ENCODE measurements at places on chromosomes 6 and 20. TPM values are rescaled to one million over a fixed set of nuclear protein-coding genes. Genes with fewer than 3 reads are reported as not detected.

Gene CYP39A1
- 0.59 TPM for total RNA-seq

Gene HLA-DQB2
- not detected for total RNA-seq

Gene FOXF2
- not detected for total RNA-seq

Gene NOX3
- total RNA-seq: not detected

Gene OTOR
- not detected for total RNA-seq

Gene DSTN
- total RNA-seq: 145 TPM

Gene ALDH8A1
- not detected for total RNA-seq

Gene CCM2L
- 5.2 TPM for total RNA-seq

Gene RBPJL
- total RNA-seq: not detected

Gene ARMH2
- total RNA-seq: not detected

Gene BMP5
- total RNA-seq: not detected

Gene NCOA7
- 7.1 TPM for total RNA-seq

GRCh38 chr6:100613656-100614055, 148.9 kb upstream of the SIM1 start:
- no peak overlapping the region for H3K27ac ChIP-seq
- H3K4me3 ChIP-seq: no peak overlapping the region
- DNase-seq: no peak
- H3K36me3 ChIP-seq: peaks cover 7% of the 10 kb centered on the region
- H3K4me1 ChIP-seq: no peaks in the 10 kb centered on the region

- H3K27ac ChIP-seq: no peak overlapping the region
- H3K4me3 ChIP-seq: no peak overlapping the region
- H3K27me3 ChIP-seq: no peaks in the 10 kb centered on the region
Observed at GRCh38 chr6:41997456-41997855, 52.9 kb upstream of the TAF8 start.

- no peaks in the 10 kb centered on the region for H3K4me1 ChIP-seq
- no peak for DNase-seq
- H3K27me3 ChIP-seq: no peaks in the 10 kb centered on the region
- no peak overlapping the region for H3K4me3 ChIP-seq
- H3K27ac ChIP-seq: no peak overlapping the region
Observed at GRCh38 chr6:3701631-3702030, 49.9 kb downstream of the PXDC1 start.

GRCh38 chr6:123168892-123169773, 173.1 kb downstream of the CLVS2 start:
- no peaks in the 10 kb centered on the region for H3K27me3 ChIP-seq
- H3K27ac ChIP-seq: no peak overlapping the region
- H3K4me1 ChIP-seq: no peaks in the 10 kb centered on the region
- DNase-seq: no peak
- H3K36me3 ChIP-seq: no peaks in the 10 kb centered on the region

- H3K27ac ChIP-seq: no peak overlapping the region
- no peak overlapping the region for H3K4me3 ChIP-seq
- no peaks in the 10 kb centered on the region for H3K4me1 ChIP-seq
Observed at GRCh38 chr6:16505711-16506357, 255.4 kb downstream of the ATXN1 start.

DNA sequence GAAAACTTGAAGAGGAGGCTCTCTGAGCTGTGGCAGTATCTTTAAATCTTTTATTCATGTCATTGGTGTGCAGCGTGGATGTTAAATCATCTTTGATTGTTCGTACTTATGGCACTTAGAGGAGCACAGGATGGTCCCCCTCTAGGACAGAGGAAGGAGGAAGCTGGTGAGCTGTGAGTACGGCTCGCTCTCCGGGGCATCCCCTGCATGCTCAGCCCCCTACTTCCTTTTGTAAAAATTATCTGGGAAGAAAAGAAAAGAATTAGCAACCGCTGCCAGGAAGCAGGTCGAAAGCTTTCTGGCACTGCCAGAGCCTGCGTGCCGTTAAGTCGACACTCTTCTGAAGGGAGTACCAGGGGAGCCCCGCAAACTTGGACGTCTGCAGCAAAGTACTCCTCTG, 158.5 kb downstream of the SYNDIG1 start:
- H3K36me3 ChIP-seq: peaks cover 22% of the 10 kb centered on the region
- no peaks in the 10 kb centered on the region for H3K4me1 ChIP-seq
- H3K27me3 ChIP-seq: no peaks in the 10 kb centered on the region
- DNase-seq: no peak
- H3K27ac ChIP-seq: no peak overlapping the region
- no peak overlapping the region for H3K4me3 ChIP-seq

GRCh38 chr6:130966344-130966980, 96.6 kb downstream of the EPB41L2 start:
- peaks cover 21% of the 10 kb centered on the region for H3K4me1 ChIP-seq
- H3K36me3 ChIP-seq: no peaks in the 10 kb centered on the region
- no peak overlapping the region for H3K4me3 ChIP-seq
- DNase-seq: no peak

DNA sequence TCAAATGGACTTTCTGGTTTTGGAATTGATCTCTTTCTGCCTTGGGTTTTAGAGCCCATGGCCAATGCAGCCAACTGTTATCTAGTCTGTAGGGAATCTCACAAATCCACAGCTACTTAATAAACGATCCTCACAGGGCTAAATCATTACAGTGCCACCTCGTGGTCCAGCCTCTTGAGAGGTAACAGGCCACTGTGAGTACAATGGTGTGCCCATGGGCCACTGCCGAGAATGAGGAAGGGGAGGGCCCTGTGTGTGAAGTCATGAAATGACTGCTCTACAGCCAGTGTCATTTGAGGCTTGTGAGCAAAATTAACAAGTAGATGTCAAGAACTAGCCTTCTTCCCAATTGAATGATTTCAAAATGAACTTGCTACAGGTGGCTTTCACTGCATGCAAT, 54.3 kb upstream of the GMPR start:
- H3K4me3 ChIP-seq: no peak overlapping the region
- H3K4me1 ChIP-seq: no peaks in the 10 kb centered on the region
- peak; percentile 68 for DNase-seq

- H3K4me1 ChIP-seq: no peaks in the 10 kb centered on the region
- DNase-seq: no peak
- H3K27me3 ChIP-seq: no peaks in the 10 kb centered on the region
- no peaks in the 10 kb centered on the region for H3K36me3 ChIP-seq
Observed at GRCh38 chr6:156449128-156449527, 328.1 kb upstream of the ARID1B start.

DNA sequence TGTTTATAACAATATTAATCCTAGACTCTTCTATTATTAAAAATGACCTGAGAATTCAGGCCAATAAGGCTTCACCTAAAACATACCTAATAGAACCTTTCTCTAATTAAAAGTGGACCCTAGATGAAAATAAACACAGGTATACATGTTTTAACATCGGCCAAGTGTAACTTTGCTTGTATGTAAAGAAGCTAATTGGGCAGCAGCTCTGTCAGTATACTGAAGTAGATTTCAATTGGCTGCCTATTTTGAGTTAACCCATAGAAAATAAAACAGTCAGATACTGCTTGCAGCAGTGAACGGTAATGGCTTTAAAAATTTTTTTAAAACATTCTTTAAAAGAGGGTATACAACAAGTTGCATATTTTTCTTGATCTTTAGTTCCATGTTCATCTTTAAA, 67.3 kb downstream of the PDSS2 start:
- peaks cover 7% of the 10 kb centered on the region for H3K36me3 ChIP-seq
- DNase-seq: no peak
- no peak overlapping the region for H3K27ac ChIP-seq
- H3K4me1 ChIP-seq: no peaks in the 10 kb centered on the region
- no peak overlapping the region for H3K4me3 ChIP-seq

DNA sequence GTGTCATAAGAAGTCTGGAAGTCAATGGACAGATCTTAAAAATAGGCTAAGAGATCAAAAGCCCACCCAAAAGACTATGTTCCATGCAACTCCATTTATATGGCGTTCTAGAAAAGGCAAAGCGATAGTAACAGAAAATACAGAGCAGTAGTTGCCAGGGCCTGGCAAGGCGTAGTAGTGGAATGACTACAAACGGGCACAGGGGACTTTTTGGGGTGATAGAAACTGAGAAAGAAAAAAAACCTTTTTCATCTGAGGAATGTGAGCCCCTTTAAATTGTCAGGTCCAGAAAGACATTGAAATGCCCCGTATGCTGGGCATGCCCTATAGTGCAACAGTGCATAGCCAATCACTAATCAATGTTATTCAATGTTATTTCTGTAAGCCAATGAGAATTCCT, 47.2 kb upstream of the FAM50B start:
- H3K4me1 ChIP-seq: peaks cover 2% of the 10 kb centered on the region
- DNase-seq: no peak
- H3K4me3 ChIP-seq: no peak overlapping the region
- H3K27me3 ChIP-seq: no peaks in the 10 kb centered on the region
- no peaks in the 10 kb centered on the region for H3K36me3 ChIP-seq

DNA sequence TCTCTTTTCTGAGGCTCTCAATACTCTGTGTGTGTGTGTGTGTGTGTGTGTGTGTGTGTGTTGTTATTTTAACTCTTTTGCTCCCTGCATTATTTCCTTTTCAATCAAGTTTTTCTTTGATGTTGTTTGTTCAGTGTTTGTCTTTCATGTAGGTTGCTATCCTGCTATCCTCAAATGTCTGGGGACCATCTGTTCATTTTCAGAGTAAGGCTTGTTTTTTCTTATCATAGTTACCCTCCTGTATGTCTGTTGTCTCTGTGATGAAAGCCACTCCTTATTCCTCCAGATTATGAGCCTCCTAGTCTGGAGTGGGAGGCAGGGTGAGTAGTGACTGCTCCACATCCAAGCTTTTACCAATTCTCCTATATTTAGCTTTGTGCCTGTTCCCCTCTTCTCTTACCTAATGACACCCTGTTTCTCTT, 9.2 kb downstream of the ENPP3 start:
- H3K36me3 ChIP-seq: no peaks in the 10 kb centered on the region
- H3K4me1 ChIP-seq: no peaks in the 10 kb centered on the region
- no peaks in the 10 kb centered on the region for H3K27me3 ChIP-seq
- no peak for DNase-seq
- H3K4me3 ChIP-seq: no peak overlapping the region

- peak; percentile 43 for DNase-seq
- no peaks in the 10 kb centered on the region for H3K27me3 ChIP-seq
- H3K4me1 ChIP-seq: no peaks in the 10 kb centered on the region
- H3K4me3 ChIP-seq: no peak overlapping the region
Observed at GRCh38 chr6:11414176-11414963, 123.2 kb upstream of the TMEM170B start.

DNA sequence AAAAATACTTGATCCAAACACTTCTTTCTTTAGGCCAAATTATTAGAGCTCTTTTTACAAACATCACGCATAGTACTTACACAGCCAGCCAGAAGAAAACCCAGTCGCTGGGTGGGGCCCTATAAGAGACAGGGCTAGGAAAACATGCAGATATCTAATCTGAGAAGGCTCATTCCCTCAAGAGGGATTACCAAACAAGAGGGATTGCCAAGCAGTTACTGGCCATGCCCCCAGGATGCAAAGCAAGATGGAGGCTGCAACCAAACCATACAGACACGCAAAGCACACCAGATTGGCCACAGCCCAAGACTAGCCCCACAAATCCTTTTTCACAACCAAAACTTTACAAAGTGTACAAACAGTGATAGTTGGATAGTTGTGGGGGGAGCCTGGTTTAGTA, 1235.4 kb upstream of the GJE1 start:
- H3K36me3 ChIP-seq: peaks cover 20% of the 10 kb centered on the region
- no peak overlapping the region for H3K4me3 ChIP-seq
- no peak overlapping the region for H3K27ac ChIP-seq
- DNase-seq: no peak
- no peaks in the 10 kb centered on the region for H3K4me1 ChIP-seq
- no peaks in the 10 kb centered on the region for H3K27me3 ChIP-seq

- peaks cover 4% of the 10 kb centered on the region for H3K4me1 ChIP-seq
- H3K36me3 ChIP-seq: no peaks in the 10 kb centered on the region
- H3K27ac ChIP-seq: no peak overlapping the region
- no peaks in the 10 kb centered on the region for H3K27me3 ChIP-seq
- DNase-seq: no peak
- no peak overlapping the region for H3K4me3 ChIP-seq
Observed at GRCh38 chr6:82251942-82252341, 4.4 kb upstream of the IBTK start.

- no peak for DNase-seq
- no peaks in the 10 kb centered on the region for H3K4me1 ChIP-seq
- H3K36me3 ChIP-seq: peaks cover 4% of the 10 kb centered on the region
- H3K27ac ChIP-seq: no peak overlapping the region
Observed at GRCh38 chr6:102407886-102408741, 1014.6 kb downstream of the GRIK2 start.

GRCh38 chr20:20327746-20328145, 40.2 kb upstream of the INSM1 start:
- H3K27ac ChIP-seq: no peak overlapping the region
- H3K4me3 ChIP-seq: no peak overlapping the region
- H3K4me1 ChIP-seq: no peaks in the 10 kb centered on the region
- DNase-seq: no peak
- no peaks in the 10 kb centered on the region for H3K27me3 ChIP-seq
- no peaks in the 10 kb centered on the region for H3K36me3 ChIP-seq

- no peak overlapping the region for H3K27ac ChIP-seq
- H3K4me3 ChIP-seq: no peak overlapping the region
- H3K4me1 ChIP-seq: no peaks in the 10 kb centered on the region
Observed at GRCh38 chr6:109769213-109769612, 78.1 kb downstream of the FIG4 start.

DNA sequence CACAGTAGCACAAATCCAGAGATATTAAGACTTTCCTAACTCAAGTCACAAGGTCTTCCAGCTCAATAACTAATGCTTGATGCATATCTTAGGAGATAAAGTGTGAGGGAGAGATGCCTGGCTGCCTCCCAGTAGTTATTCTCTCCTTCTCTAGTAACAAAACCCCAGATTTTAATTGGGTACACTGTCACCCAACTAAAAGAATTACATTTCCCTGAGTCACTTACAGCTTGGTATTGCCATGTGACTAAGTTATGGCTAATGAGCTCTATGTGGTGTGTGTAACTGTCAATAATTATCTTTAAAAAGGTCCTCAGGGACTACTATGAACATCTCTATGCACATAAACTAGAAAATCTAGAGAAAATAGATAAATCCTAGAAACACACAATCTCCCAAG, 32.0 kb downstream of the KIF6 start:
- no peaks in the 10 kb centered on the region for H3K4me1 ChIP-seq
- no peak overlapping the region for H3K27ac ChIP-seq
- DNase-seq: no peak
- H3K4me3 ChIP-seq: no peak overlapping the region
- H3K36me3 ChIP-seq: no peaks in the 10 kb centered on the region
- no peaks in the 10 kb centered on the region for H3K27me3 ChIP-seq

GRCh38 chr20:54088430-54088829, 18.0 kb upstream of the BCAS1 start:
- no peak for DNase-seq
- H3K27me3 ChIP-seq: no peaks in the 10 kb centered on the region
- H3K4me3 ChIP-seq: no peak overlapping the region
- H3K36me3 ChIP-seq: no peaks in the 10 kb centered on the region
- no peaks in the 10 kb centered on the region for H3K4me1 ChIP-seq
- no peak overlapping the region for H3K27ac ChIP-seq

- H3K4me3 ChIP-seq: no peak overlapping the region
- no peaks in the 10 kb centered on the region for H3K4me1 ChIP-seq
- no peaks in the 10 kb centered on the region for H3K36me3 ChIP-seq
- H3K27me3 ChIP-seq: no peaks in the 10 kb centered on the region
- no peak for DNase-seq
- H3K27ac ChIP-seq: no peak overlapping the region
Observed at GRCh38 chr6:140779991-140780596, 1352.6 kb upstream of the GJE1 start.

- peak; percentile 81 for DNase-seq
- H3K4me3 ChIP-seq: no peak overlapping the region
- peak overlapping the region; percentile 77 for H3K27ac ChIP-seq
- H3K27me3 ChIP-seq: no peaks in the 10 kb centered on the region
- H3K36me3 ChIP-seq: peaks cover 44% of the 10 kb centered on the region
Observed at GRCh38 chr6:52284131-52284459, 447 bp downstream of the MCM3 start.

- H3K4me1 ChIP-seq: peaks cover 13% of the 10 kb centered on the region
- no peak overlapping the region for H3K4me3 ChIP-seq
- H3K27me3 ChIP-seq: no peaks in the 10 kb centered on the region
- no peaks in the 10 kb centered on the region for H3K36me3 ChIP-seq
- no peak for DNase-seq
- H3K27ac ChIP-seq: no peak overlapping the region
Observed at GRCh38 chr20:17867131-17867925, 101.3 kb downstream of the SNX5 start.
